Frontal cortex (tissue), 4 donors: ENCODE measurements at places on chromosomes 1 and 21.

- DNase-seq = no peak
Observed at GRCh38 chr1:243414152-243414494, 158.3 kb downstream of the SDCCAG8 start.

DNA sequence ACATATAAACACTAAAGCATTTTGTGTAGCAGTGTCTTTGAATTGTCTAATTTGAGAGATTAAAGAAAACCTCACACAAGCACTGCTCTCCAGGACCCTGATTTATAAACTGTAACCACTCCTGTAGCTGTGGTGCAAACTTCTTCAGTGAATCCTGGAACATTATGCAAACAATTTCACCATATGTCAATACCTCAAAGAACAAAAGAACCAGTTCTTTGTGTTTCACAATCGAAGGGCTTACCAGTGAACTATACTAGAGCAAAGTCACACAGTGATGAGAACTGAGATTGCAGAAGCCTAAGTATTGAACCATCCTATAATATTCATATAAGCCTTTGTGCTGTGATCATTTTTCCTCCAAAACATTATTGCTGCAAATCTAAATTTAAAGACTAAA lies 21.5 kb downstream of the DPH5 start:
- no peak for DNase-seq

DNA sequence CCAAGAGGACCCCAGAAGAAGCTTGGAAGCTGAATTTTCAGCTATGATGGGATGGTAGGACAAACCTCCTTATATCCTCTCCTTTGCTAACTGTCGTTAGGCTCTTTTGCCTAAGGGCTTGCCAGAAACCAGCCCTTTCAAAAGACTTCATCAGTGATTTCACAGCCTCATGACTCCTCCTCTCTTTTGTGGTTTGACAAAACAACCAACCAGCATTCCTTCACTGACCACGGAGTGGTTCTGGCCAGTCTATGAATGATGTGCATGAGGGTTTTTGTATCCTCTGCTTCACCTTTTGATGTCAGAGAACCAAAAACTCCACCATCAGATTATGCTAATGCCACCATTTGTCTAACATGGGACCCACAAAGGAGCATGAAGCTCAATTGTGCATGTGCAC lies 116.9 kb upstream of the COA6 start:
- no peak for DNase-seq

DNA sequence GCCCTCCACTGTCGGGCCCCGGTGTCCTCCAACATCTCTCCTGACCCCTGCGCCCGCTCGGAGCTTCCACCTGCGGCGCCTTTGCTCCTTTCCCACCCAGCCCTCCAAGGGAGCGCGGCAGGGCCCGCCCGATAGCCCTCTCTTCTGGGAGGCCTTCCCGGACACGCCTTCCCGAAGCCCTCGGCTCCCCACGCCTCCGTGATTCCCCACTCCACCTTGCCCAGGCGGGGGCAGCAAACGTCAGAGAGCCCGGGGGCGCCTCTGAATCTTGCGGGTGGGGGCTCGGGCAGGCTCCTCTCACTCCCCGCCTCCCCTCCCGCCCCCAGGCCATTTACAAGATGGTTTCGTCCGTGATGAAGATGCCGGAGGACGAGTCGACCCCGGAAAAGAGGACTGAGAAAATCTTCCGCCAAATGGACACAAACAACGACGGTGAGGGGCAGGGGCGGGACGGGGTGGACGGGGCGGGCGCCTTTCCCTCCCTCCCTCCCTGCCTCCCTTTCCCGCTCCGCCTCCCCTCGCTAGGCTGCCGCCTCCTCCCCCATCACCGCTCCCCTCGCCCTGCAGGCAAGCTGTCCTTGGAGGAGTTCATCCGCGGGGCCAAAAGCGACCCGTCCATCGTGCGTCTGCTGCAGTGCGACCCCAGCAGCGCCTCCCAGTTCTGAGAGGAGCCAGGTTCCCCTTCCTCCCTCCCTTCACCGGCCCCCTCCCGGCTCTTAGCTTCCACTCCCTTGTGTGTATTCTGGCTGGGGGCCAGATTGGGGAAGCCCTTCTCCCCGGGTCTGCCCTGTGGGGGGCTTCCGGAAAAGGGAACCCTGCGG lies 7.1 kb downstream of the HPCA start:
- peak; percentile 61 for DNase-seq

DNA sequence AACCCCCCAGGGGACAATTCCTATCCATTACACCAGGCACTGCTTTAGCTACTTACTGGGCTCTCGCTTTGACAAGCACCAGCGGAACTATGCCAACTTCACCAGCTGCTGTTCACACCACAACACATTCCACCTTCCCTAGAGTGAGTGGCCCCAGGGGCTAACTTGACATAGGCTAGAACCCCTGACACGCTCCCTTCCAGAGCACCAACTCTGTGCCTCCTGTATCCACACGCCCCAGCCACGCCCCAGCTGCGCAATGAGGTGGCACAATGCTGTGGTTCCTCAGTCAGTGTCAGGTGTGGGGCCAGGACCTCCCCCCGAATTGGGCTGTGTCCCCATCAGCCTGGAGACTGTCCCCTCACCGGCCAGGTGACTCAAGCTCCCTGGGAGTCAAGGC lies 11.7 kb upstream of the FGR start:
- no peak for DNase-seq

- DNase-seq = no peak
Observed at GRCh38 chr1:212655668-212656440, 43.8 kb downstream of the BATF3 start.

DNA sequence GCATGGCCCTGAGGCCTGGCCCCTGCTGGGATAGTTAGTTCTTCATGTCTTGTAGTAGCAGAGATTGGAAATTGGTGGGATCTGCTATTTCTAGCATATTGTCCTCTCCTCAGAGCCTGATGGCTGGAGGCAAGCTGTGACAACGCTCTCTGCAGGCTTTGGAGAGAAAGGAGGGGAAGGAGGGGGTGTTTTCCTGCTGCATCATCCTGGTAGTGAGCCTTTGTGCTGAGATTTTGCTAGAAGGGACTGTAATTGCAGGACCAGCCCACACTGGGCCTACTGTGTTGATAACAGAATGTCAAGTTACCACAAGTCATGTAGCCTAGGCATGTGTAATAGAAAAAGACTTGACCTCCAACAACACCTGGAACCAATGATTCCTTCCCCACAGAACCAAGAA lies 351.0 kb downstream of the SIPA1L2 start:
- DNase-seq = no peak
